ENCODE measurements at places on chromosomes 2 and 18.
A peak's percentile ranks its signal among the peaks of the same experiment; 100 is the strongest.

DNA sequence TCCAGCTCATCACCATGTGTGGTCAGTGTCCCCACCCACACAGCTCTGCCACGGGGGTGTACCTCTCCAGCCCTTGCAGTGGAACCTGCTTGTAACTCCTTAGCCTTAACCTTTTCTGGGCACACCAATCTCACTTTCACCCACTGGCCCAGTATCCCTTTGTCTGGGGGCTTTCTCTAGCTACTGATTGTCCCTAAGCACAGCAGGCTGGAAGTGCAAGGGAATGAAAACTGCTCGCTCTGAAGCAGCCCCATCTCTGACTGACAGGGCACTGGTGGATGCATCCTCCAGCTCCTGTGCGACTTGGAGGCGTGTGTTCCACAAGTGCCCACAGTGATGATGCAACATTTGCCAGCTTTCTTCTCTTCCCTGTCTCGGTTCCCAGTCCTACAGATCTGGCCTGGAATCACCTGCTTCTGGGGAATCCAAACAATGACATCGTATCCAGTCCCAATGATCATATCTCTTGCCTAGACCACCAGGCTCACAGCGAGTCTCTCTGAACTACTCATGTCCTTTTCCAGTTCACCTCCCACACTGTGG, 33.6 kb downstream of the SCTR start:
- no peak for DNase-seq

- DNase-seq, result no peak
Observed at GRCh38 chr2:219104107-219105035, 43.6 kb upstream of the IHH start.

GRCh38 chr2:165700531-165700930, 93.5 kb downstream of the GALNT3 start:
- DNase-seq, result no peak

GRCh38 chr2:175930504-175930903, 71.6 kb downstream of the LNPK start:
- DNase-seq, result no peak

GRCh38 chr2:10407841-10408648, 40.1 kb downstream of the ODC1 start:
- peak; percentile 63 for DNase-seq

GRCh38 chr18:25112821-25113434, 239.0 kb downstream of the ZNF521 start:
- no peak for DNase-seq

DNA sequence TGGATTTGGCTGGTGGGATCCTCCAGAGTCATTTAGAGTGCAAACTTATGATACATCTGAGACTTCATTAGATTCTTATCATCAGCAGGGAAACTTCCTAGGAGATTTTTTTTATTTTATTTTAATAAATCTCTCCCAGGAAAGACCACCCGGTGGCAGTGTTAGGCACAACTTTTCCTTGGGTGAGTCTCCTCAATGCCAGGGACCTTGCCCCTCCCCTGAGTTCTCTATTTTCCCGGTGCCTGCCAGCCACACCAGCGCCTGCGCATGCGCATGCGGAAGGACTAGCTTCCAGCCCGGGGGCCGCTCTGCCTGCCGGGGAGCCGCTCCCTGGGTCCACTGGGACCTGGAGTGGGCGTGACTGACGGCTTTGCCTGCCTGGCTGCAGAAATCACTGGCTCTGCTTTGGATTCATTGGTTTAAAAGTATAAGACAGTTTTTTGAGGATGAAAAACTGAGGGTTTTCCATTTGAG, 86.6 kb downstream of the TMEM182 start:
- peak; percentile 11 for DNase-seq

- no peak for DNase-seq
Observed at GRCh38 chr18:76914314-76914713, 92.0 kb downstream of the ZNF236 start.

DNA sequence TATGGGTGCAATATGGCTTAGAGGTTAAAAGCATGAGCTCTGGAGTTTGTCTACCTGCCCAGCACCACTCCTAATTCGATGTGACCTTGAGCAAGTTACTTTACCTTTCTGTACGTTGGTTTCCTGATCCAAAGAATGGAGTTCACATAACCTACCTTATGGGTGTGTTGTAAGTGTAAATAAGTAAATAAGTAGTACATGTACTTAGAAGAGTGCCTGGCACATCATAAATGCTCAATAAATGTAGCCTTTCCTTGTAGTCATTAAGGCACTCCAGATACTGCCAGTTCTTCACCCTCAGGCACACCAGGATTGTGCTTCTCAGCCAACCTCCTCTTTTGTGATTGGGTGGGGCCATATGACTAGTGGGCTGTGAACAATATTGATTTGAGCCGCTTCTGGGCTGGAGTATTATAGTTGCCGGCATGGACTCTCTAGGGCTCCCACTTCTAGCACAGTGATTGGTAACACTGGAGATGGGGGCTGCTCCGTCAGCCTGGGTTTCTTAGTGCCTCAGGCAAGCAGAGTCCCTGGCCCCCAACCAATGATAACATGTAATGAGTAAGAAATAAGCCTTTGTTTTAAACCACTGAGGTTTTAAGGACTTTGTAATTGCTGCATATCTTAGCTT, 101.7 kb upstream of the NOSTRIN start:
- DNase-seq, result no peak

DNA sequence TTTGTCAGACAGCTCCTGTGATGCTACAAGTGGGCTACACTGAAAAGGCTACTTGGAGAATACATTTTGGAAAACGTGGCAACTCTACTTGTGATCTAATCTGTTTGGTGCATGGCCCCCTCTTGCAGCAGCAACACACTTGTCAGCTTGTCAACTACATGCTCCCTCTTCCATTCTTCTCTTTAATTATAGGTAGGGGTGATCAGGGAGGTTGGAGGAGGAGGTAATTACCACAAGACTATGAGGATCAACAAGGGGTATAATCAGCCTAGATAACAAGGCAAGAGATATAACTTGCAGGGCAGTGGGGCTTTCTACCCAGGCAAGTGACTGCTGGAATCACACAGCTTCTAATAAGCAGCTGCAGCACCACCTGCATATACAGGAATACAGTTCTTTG, 104.9 kb downstream of the ACVR1 start:
- no peak for DNase-seq

GRCh38 chr2:78315368-78315767, 710.1 kb upstream of the REG3G start:
- DNase-seq, result no peak

DNA sequence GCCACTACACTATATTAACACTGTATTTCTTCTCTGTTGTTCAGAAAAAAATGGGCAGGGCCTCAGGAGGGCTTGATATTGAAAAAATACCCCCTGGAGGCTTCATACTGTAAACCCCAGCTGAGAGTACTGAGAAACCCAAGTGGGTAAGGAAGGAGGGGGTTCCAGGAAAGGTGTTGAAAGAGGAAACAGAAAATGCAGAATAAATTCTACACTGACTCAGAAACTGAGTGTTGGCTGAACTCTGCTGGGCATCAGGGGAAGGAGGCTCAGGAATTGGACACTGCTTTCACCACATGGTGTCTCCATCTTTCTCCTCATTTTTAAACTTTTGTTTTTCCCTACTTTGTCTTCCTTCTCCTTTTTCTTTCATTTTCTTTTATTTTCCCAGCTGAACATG, 253.7 kb downstream of the DYM start:
- DNase-seq, result no peak
